Smooth muscle cell of the coronary artery (primary cell): ENCODE measurements at places on chromosomes 16 and 17. TPM values are rescaled to one million over a fixed set of nuclear protein-coding genes. Genes with fewer than 3 reads are reported as not detected.

The SLC5A10 gene
- under 0.01 and 0.47 TPM in 2 replicates for total RNA-seq

The KRTAP4-16 gene
- not detected in 2 replicates for total RNA-seq

The CNTNAP1 gene
- 24.3 and 26.6 TPM in 2 replicates for total RNA-seq

The MSLN gene
- total RNA-seq, result not detected in 2 replicates

The SPNS3 gene
- not detected in 2 replicates for total RNA-seq

The CPHXL2 gene
- not detected in 2 replicates for total RNA-seq

The NPIPA3 gene
- total RNA-seq, result 0.70 and 1.2 TPM in 2 replicates

The EFCAB5 gene
- 0.35 TPM in 1 of 2 replicates, not detected in the other for total RNA-seq

The NR1D1 gene
- total RNA-seq, result 0.90 and 0.94 TPM in 2 replicates

The KRT14 gene
- 0.23 TPM in 1 of 2 replicates, not detected in the other for total RNA-seq

The CCL15 gene
- total RNA-seq, result not detected in 2 replicates

The GPR179 gene
- total RNA-seq, result not detected in 2 replicates

The NOG gene
- total RNA-seq, result 0.23 TPM in 1 of 2 replicates, not detected in the other

The OTOP3 gene
- not detected in 2 replicates for total RNA-seq

The TP53TG3 gene
- total RNA-seq, result 0.35 TPM in 1 of 2 replicates, not detected in the other
